Left ventricle myocardium superior (tissue), 1 donor: ENCODE measurements at places on chromosomes 2 and 18.

GRCh38 chr2:202267495-202267894, 1.9 kb downstream of the NOP58 start:
- DNase-seq: no peak

- no peak for DNase-seq
These were observed 543.8 kb downstream of the ERBB4 start for GRCh38 chr2:211994806-211995205.

DNA sequence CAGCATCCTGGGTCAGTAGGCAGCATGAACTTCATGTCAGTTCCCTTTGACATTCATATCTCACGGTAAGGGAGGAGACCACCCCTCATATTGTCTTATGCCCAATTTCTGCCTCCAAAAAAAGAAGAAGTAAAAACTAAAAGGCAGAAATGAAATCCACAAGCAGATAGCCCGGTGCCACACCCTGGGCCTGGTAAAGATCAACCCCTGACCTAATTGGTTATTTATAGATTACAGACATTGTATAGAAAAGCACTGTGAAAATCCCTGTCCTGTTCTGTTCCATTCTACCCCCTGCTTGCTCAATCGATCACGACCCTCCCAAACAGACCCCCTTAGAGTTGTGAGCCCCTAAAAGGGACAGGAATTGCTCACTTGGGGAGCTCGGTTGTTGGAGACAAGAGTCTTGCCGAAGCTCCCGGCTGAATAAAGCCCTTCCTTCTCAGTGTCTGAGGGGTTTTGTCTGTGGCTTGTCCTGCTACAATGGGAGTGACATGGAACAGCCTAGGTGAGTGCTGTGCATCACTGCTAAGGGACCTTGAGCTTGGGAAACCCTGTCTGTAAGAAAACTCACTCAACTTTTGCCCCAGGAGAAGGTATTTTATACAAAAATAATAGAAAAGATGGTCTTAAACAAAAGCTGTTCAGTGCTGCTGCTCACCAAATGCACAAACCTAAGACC, 11.1 kb downstream of the NDUFV2 start:
- DNase-seq: no peak

GRCh38 chr18:62977512-62977911, 262.2 kb downstream of the PHLPP1 start:
- DNase-seq: no peak

DNA sequence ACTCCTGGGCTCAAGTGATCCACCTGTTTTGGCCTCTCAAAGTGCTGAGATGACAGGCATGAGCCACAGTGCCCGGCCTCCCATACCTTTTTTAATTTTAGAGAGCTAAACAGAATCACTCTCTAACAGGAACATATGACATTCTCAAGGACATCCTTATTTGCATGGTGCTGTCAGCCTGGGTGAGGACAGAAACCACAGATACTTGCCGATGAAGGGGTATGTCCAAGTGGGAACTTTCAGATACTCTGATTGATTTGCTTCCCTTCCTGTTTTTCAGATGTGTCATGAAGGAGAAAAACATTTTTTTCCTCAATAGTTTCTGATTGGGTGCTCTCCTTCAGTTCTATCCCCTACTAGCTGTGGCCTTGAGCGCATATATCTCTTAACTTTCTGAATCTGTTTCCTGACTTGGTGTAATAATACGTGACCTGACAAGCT, 49.6 kb downstream of the MYO3B start:
- DNase-seq: no peak

DNA sequence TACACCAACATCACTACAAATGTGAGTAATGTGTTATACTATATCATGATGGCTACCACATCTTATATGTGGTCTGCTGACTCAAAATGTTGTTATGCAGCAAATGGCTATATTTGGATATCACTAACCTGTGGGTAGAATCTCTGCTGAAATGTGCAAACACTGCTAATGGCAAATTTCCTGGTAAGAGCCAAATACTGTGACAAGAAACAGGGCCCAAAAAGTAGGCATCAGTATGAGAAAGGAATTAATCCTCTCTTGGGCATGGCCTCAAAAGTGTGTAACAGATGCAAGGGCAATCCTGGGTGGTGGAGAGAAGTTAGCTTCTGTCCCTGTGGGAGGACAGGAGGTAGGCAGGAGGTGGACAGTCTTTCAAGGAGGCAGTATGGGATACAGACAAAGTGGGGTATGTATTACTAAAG, 13.3 kb downstream of the ATF2 start:
- no peak for DNase-seq

DNA sequence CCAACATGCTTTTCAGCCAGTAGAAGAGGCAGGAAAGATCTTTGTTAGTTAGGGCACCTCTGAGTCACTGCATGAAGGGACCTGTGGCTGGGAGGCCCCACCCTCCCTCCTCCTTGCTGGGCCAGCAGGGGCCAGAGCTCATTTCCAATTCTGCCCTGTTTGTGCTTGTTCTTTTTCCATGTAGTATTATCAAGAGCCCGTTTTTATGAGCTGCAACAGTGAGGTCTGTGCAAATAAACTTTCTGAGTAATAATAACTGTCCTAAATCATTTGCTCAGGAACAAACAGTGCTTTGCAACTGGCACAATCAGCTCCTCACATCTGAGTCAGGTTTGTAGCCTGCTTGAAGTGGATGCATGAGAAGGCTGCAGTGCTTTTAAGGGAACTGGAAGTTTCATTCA, 128.0 kb downstream of the ARL4C start:
- DNase-seq: no peak
